ENCODE measurements at places on chromosomes 12 and 14.

GRCh38 chr14:95398630-95399547 lies 79.2 kb upstream of the CLMN start:
- no peak for DNase-seq

GRCh38 chr12:54363618-54364017 lies 668 bp downstream of the GPR84 start:
- DNase-seq = no peak

DNA sequence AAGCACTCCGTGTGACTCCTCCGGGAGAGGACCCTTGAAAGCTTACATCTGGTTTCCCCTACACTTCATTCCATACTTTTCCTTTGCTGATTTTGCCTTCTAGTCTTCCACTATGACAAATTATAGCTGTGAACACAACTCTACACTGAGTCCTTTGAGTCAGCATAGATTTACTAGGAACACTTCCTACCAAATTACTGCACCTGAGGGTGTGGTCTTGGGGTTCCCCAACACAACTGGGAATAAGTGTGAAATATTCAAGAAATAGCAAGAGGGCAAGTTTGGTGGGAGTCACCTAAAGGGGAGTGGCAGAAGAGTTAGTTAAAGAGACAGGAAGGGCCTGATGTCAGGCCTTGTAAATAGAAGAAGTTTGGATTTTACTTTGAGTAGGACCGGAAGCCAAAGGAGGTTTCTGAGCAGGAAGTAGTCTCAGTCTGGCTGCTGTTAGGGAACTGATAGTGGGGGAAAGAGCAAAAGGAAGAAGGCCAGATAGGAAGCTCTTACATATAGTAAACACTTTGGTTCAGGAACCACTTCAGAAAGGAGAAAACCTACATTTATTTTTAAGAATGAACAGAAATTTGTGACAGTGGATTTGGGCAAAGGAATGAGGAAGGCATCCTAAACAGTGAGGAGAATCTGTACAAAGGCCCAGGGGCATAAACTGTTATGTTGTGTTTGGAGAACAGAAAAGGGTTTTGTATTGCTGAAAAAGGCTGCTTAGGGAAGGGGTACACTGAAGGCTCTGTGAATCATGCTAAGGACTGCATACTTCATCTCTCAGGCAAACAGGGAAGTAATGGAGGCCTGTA lies 14.2 kb downstream of the SEL1L start:
- DNase-seq = no peak

DNA sequence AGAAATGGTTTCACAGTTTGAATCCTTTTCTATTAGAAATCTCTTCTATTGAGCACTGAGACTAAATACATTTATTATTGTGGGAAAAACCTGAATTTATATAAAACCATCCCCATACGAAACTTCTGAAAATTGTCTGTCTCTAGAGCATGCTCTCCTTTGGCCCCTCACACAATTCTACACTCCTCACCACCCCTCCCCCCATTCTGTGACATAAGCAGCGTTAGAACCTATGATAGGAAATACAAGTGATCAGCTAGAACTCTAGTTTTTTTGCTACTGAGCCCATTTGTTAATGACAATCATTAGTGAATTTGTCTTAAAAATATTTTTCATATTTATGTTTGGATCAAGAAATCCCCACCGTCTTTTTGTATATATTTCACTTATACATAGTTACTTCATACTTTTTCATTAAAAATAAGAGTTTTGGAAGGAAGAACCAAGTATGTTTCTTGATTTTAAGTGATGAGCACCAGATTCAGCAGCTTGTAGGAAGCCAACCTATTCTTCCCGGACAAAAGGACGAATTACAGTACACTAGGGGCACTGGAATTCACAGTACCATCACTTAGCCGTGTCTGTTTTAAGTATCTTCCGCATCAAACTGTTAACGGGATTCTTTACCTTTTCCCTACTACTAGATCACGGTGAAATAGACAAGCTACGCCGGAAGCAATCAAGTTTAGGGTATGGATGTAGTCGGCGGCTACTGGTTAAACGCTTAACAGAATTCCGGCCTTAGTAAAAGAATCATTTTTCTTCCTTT lies 724 bp downstream of the GTSF1 start:
- no peak for DNase-seq

DNA sequence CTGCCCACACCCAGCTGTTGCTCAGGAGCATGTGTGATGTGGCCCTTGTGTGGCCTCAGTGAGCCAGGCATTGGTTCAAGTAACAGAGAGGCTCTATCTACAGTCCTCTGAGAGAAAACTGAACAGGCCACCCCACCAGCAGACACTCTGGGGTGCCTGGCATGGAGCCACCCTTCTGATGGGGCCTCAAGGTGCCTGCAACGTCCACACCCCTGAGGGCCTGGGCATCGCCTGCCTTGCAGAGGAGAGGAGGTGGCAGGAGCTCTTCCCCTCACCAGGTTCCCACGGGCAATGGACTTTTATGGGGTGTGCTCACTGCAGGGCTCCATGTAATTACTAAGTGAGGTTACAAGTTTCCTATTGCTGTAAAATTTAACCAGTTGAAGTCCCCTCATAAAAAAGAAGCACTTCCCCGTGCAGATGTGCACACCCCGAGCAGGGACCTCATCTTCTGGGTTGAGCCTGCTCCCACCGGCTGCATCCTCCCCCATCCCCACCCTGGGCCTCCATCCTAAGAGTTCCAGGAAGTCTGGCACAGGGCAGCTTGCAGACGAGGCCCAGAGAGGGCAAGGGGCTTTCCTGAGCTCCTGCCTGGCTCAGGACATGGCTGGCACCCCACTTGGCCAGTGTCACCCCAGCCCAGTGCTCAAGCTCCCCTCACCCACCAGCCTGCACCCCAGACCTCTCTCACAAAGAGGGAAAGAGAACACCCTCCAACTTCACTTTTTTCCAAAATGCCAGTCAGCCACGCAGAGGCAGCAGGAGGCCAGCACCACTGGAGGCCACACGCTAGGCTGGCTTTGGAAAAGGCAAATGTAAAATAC lies 270.4 kb upstream of the RTL1 start:
- peak; percentile 3 for DNase-seq

- DNase-seq = no peak
Measured at GRCh38 chr14:99119554-99120525, 152.2 kb downstream of the BCL11B start.

DNA sequence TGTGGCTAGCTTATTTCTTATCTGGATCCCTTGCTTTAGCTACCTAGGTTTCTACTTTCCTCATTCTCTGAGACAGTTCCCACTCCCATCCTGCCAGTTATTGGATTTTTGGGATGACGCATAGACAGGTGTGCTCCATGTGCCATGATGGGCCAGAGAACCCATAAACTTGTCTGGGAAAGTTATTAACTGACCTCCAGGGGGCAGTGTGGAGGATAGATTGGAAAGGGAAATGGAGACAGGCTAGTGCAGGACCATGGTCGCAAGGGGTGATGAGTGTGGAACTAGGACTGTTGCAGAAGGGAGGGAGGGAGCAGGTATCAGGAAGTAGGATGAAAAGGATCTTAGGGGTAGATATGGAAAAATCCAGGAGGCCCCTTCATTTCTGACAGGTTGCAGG lies 80.3 kb downstream of the ESRRB start:
- peak; percentile 28 for DNase-seq

Measured in GM03348 (cell line).